ENCODE measurements at places on chromosomes 5 and 9.

DNA sequence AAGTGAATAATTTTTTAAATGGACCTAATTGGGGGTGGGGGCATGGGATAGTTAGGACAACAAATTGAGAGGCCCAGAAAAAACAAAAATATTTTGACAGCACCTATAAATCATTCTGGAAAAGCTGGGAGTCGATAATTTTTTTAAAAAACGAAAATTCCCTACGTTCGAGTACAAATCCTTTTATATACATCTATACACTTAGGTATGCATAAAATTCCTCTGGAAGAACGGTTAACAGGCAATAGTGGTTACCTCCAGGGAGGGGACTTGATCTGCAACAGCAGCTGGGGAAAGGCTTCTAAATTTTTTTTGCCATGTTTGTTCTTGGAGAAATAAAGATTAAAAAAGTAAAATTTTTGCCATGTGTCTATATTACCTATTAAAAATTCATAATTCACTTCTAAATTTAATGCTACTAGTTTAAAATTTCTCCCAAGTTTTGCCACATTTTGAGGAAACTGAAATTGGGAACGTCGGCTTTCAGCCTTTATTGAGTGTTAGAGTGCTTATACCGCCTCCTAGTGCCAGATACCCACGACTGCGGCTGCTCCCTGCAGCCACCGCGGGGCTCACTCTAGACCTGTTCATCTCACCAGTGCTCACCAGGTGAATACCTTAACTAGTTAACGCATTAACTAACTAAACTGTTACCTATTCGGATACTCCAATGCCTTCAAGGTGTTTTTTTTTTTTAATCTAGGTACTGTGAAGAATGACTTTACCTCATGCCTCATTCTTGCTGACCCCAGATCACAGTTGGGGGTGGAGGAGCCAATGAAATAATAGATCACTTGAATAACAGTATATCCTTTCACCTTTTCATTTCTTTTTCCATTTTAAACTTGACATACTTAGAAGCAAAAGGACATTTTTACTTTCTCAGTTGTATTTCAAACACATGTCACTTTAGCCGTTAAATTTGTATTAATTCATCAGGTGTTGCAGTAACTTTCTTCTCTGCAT lies 1.8 kb upstream of the BHMT start:
- peak; percentile 23 for DNase-seq

GRCh38 chr5:140627972-140628371 lies 5.0 kb downstream of the CD14 start:
- DNase-seq, result no peak

GRCh38 chr9:113594484-113595299 lies 131.2 kb downstream of the RGS3 start:
- DNase-seq, result no peak

GRCh38 chr9:127975376-127976315 lies 5.1 kb downstream of the EEIG1 start:
- DNase-seq, result no peak

DNA sequence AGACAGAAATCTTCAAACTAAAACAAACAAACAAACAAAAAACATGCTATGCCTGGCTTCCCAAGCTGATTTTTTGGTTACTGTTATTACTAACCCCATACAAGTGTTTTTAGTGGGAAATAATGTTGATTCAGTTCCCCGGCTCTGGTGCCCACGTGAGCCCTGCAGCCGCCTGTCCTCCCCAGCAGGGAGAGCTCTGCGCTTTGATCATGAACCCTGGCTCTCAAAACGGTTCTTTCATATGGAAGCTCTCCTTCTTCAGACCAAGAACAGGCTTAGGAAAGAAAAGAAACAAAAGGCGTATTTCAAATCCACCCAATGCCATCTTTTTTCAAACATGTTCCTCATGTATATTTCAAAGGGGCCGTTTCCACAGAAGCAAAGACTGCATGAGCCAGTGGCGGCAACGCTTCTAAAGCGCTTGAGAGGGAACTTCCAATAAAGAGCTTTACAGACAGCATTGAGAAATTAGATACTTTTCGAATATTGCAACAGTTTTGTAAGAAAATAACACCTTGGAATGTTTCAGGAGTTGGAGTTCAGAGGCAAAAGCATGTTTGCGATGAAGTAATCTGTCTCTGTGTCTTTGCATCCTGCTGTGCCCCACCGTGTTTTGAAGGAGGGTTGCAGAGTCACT lies 74.8 kb downstream of the ICE1 start:
- DNase-seq, result peak; percentile 34

DNA sequence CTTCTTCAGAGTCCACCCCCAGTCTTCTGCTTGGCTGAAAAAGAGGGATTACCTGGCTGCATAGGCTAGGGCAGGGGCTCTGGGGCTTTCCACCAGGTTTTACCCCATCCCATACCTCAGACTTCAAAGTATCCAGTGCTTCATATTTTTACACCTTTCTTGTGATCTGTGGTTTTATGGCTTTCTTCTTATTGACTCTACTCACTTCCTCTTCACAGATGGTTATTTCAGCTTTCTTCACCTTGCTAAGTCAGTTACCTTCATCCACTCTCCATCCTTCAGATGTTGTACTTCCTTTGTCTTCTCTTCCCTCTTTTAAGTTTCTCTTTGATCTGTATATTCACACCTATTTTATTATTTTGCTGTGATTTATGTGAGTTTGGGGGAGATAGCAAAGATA lies 104.3 kb downstream of the GRIA1 start:
- DNase-seq, result no peak

DNA sequence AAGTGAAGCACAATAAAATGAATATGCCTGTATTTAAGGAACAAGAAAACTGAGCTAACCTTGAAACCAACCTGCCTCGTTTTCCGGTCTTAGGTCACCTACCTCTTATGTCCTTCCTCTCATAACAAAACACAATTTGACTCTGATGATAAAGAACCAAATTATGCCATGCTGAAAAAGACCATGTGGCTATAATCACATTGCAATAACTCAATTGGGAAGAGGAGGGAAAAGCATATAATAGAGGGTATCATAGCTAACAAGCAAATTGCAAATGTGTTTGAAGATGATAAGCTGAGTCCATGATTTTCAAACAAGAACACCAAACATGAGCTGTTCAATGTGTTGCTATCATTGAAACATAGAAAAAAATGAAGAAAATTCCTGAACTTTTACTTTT lies 260.8 kb downstream of the PLK2 start:
- DNase-seq, result no peak

- no peak for DNase-seq
Measured at GRCh38 chr9:4590430-4591122, 71.5 kb upstream of the PLPP6 start.

DNA sequence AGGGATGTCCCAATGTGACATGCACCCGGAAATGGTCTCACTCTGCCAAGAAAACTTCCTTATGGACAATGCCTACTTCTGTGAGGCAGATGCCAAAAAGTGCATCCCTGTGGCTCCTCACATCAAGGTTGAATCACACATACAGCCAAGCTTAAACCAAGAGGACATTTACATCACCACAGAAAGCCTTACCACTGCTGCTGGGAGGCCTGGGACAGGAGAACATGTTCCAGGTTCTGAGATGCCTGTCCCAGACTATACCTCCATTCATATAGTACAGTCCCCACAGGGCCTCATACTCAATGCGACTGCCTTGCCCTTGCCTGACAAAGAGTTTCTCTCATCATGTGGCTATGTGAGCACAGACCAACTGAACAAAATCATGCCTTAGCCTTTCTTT lies 37.6 kb upstream of the CCDC152 start:
- DNase-seq, result no peak

DNA sequence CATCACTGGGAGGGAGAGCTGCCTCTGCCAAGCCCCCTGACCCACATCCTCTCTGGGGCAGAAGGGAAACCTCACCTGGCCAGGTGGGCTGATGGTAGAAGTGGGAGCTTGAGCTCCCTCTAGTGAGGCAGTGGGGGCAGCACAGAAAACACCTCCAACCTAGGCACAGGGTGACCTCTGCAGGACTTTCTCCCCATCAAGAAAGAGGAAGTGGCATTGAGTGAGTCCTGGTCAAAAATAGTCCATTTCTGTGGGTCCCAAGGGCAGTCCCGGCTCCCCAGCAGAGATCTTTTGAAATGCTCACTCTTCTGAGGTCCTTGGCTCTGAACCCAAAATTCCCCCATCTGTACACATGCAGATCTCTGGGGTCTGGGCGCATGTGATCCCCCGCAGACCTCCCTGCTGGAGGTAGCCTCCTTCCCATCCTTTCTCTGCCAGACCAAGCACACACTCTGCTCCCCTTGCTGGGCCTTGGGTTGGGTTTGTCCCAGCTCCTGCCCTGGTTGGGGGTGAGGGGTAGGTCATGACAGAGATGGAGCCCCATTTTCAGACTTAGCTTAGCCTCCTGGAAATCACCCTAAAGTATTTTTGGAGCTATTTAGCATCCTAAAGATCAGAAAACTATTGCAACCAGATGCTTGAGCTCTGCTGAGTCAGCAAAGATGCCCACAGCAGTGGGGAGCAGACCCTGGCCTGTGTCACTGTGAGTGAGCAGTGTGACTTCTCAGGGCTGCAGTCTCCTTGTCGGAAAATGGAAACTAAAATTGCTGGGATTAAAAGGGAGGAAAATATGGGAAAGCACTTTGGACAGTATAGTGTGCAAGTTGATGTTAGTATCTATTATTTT lies 41.6 kb upstream of the LCP2 start:
- no peak for DNase-seq

- DNase-seq, result no peak
Measured at GRCh38 chr5:136020383-136021015, 8.3 kb upstream of the TGFBI start.

- DNase-seq, result no peak
Measured at GRCh38 chr5:80904533-80905187, 55.5 kb upstream of the RASGRF2 start.

- DNase-seq, result no peak
Measured at GRCh38 chr5:28117691-28118090, 1079.3 kb upstream of the CDH9 start.

GRCh38 chr9:137807721-137808703 lies 69.6 kb upstream of the CACNA1B start:
- no peak for DNase-seq

GRCh38 chr5:150024346-150024984 lies 23.9 kb downstream of the HMGXB3 start:
- no peak for DNase-seq

- no peak for DNase-seq
Measured at GRCh38 chr9:77856615-77857014, 175.0 kb downstream of the GNAQ start.

- DNase-seq, result no peak
Measured at GRCh38 chr5:139979518-139979917, 63.6 kb downstream of the NRG2 start.

- no peak for DNase-seq
Measured at GRCh38 chr9:6838158-6838557, 80.4 kb downstream of the KDM4C start.

DNA sequence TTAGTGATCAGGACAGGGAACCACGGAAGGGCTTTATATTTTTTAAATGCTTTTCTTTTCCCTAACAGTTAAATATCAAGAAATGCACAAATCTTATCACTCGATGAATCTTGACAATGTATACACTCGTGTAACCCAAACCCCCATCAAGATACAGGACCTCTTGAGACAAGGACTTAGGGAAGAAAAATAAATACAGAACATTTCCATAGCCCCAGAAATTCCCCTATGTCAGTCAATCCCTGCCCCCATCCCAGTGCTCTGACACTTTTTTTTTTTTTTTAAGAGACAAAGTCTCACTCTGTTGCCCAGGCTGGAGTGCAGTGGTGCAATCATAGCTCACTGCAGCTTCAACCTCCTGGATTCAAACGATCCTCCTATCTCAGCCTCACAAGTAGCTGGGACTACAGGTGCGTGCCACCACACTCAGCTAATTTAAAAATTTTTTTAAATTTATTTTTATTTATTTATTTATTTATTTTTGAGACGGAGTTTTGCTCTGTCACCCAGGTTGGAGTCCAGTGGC lies 2.7 kb downstream of the SPINK4 start:
- DNase-seq, result no peak

DNA sequence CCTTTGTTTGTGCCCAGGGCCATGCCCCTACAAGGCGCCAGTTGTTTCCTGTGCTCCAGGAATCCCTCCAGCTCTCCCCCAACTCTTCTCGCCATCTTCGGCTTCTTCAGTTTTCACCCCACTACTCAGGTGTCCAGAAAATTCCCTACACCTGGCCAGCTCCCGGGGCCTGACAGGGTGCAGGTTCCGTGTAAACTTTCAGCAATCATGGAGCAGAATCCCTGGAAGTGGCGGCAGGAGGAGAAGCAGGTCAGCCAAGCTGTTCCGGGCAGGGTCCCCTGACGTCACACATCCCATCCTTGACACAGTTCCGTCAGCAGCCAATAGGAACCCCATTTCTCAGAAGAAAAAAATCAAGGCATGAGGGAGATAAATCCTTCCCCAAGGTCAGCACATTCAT lies 12.2 kb upstream of the ADGRD2 start:
- no peak for DNase-seq

DNA sequence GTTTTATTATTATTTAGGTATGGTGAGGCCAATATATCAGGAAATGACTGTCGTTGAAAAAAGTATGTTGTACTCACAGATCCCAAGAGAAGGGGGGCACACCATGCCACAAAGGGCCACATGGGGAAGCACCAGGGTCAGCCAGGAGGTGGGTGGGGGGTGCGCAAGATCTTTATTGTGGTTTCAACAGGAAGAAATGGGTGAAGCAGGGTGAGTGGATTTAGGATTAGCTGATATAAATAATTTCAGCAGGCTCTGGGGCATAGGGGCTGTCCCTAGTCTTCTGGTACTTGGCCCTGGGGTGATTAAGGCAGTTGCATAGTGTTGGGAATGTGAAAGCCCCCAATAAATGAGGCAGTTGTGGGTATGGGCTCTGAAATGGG lies 8.6 kb downstream of the PDCD1LG2 start:
- no peak for DNase-seq

GRCh38 chr5:170722316-170722715 lies 61.2 kb upstream of the GABRP start:
- no peak for DNase-seq

Measured in left ventricle myocardium inferior (tissue), 1 donor.